ENCODE measurements at places on chromosomes 13 and 19.

GRCh38 chr19:16089010-16089846, 12.9 kb downstream of the TPM4 start:
- DNase-seq: no peak

DNA sequence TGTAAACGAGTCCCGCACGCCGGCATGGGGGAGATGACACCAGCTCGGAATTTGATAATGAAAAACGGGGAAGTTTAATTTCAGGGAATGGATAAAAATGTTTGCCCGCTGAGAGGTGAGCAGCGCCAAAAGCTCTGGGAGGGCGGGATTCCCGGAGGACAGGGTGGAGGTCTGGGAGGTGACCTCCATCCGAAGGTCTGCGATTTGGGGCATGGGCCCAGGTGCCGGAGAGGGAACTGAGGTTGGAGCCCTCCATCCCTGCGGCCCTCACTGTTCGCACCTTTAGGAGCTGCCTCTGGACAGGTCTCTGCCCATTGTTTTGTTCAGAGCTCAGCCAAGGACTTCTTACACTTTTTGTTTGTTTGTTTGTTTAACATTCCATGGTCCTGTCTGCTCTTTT, 129.8 kb downstream of the URI1 start:
- no peak for DNase-seq

GRCh38 chr19:45079063-45079910, at the start of gene GEMIN7:
GEMIN7 (plus strand) TSS chr19:45079260; CDS start chr19:45090115, 10,855 bp downstream.
- DNase-seq: peak; percentile 75

GRCh38 chr13:24146961-24147569, 13.5 kb upstream of the SPATA13 start:
- DNase-seq: no peak

DNA sequence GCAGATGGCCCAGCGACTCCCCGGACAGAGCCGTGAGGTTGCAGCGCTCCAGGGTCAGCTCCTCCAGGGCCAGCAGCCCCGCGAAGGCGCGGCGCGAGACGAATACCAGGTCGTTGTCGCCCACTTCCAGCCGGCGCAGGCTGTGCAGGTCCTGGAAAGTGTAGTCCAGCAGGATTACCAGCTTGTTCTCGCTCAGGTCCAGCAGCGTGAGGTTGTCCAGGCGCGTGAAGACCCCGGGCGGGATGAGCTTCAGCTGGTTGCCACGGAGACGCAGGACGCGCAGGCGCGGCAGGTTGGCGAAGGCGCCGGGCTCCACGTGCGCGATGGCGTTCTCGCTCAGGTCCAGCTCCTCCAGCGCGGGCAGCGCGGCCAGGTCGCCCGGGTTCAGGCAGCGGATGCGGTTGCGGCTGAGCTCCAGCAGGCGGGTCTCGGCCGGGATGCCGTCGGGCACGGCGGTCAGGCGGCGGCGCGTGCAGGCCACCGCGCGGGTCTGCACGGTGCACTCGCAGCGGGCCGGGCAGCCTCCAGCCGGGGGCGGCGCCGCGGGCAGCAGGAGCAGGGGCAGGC, 9.3 kb upstream of the PEAK3 start:
- no peak for DNase-seq

- no peak for DNase-seq
Observed at GRCh38 chr13:91468301-91468700, 69.9 kb downstream of the GPC5 start.

DNA sequence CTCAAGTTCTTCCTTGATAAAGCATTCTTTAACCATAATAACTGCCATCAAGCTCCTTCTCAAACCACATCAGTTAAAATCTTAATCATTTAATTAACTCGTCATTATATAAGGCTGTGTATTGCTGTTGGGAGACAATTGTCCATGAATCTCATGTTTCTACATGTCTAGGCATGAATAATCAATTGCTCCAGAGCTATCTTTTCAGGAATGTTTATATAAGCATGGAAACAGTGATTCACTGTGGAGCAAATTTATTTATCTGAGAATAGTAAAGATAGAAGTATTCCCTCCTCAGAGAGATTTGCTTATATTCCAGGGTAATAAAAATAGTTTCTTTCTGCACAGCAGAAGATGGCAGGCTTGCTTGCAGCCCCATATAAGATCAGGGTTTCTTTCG, 71.1 kb downstream of the CBY2 start:
- no peak for DNase-seq

- DNase-seq: no peak
Observed at GRCh38 chr13:76481738-76482137, 404.5 kb downstream of the KCTD12 start.

DNA sequence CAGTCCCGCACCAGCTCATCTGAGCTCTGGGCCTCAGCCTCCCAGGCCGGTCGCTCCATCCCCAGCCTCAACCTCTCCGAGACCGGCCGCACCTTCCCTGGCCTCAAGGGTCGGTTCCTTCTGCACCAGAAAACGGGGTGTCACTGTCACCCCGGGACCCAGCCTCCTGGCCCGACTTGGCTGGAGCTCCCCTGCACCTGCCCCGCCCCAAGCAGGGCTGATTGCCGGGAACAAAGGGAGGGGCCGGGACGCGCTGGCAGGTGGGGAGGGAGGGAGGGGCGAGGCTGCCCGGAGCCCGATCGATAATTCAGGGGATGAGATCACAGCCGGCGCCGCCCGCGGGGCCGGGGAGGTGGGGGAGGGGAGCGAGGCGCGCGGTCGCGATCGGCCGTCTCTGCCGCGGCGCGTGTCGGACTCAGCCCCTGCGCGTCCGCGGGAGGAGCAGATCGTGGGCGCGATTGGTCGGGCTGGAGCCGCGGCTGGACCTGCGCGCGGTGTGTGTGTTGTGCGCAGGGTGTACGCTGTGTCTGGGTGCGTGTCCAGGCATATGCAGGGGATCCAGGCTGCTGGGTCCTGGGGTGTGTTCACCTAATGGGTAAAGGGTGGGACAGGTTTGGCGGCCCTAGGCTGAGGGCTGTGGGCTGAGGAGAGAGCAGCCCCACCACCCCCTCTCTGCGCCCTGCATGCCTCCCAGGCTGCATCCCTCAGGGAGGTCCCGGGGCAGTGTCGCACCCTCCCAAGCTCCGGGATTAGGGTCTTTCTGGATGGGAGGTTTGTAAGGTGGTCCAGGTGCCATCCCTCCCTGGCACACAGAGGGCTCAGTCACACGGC, 1.1 kb upstream of the SHC2 start:
- no peak for DNase-seq

- no peak for DNase-seq
Observed at GRCh38 chr13:21137696-21138095, 38.7 kb downstream of the SKA3 start.

GRCh38 chr19:850221-850978, 1.7 kb upstream of the ELANE start:
- no peak for DNase-seq

- DNase-seq: no peak
Observed at GRCh38 chr19:27738569-27739193, 1474.3 kb downstream of the UQCRFS1 start.

DNA sequence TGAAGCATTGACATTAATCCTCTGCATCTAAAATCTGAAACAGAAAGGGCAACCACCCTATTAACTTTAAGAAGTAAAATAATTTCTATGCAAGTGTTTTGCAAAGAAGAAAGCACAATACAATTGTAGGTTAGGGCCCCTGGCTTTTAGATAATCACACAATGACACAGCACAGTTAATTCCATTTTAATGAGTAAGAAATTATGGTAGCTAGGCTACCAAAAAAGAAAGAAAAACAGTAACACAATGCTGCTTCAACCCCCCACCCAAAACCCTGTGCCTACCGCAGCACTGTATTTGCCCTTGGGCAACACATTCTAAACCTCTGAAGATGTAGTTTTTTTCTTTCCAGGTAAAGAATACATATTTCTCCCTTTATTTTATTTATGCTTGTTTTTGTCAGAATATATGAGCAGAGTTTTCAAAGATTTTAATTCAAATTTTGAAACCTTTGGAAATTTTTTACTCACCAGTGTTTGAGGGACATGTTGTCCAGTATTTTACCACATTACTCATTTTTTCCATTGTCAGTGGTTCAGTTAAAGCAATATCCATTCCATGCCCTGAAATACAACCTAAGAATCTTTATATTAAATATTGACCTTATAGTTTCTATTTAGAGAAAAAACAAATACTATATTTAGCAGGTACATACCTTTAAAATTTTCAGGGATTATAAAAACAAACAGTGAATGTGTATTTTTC, 21.1 kb downstream of the SOHLH2 start:
- no peak for DNase-seq

DNA sequence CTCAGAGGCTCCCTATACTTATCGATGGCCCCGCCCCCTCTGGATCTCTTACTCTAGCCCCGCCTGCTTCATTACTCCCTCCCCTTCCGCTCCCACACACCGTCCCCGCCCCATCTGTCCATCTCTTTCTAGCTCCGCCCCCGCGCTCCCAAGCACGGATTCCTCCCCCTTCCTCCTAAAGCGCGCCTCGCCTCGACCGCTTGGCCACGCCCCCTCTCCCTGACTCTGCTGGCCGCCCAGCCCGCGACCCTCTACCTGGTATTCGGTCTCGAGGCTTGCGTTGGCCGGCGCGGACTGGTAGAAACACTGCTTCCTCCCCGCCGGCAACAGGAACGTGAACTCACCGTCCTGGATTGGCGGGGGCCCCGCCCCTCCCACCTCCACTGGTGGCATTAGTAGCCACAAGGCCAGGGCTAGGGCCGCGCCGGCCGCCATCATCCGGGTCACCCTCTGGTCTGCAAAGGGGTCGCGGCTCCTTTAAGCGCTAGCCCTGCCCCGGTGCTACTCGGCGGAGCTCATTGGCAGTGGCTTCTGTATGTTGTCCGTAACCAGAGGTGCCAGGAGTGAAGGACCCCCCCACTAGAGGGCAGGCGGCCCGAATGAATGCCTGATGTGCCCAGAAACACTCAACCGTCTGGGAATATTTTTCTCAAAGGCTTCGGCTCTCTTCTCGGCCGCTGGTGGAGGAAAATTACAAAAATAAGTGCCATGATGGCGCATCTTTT, at the start of gene TMED1:
Gene TMED1, minus strand, starts transcription at position 459 of the 725 bp plus-strand sequence. Its CDS starts 21 bp downstream, at position 438.
- peak; percentile 91 for DNase-seq

DNA sequence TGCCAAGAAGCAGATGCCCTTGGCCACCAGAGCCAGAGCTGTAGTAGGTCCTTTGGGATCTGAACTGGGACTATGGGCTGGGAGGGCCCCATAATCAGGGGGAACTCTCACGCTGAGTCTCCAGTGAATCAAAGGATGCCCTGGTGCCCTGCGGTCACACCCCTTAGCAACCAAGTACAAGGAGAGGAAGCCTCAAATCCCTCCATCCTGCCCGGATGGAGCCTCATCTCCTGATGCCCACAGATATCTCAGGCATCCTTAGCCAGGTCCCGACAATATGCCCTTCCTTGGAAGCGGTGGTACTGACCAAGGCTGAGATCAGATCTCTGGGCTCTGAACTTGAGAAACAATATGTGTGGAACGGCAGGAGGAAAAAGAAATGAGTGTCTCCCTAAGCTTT, 1.7 kb downstream of the PLEKHA4 start:
- no peak for DNase-seq

- DNase-seq: no peak
Observed at GRCh38 chr19:48881741-48882657, 9.8 kb downstream of the PPP1R15A start.

DNA sequence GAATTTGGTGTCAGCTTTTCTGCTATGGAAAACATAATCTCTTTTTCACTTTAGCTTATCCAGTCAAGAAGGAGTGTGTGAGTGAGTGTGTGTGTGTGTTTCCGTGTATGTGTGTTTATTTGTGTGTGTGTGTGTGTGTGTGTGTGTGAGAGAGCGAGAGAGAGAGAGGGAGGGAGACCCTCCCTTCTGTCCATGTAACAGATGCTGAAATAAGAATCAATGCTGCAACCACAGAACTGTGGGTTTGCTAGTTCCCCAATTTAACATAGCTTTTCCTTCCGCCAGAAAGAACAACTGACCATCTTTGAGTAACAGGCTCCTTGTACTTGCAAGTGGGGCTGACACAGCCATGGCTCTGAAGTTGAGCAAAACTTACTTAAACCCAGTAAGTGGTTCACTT, 5.2 kb downstream of the LCP1 start:
- no peak for DNase-seq

DNA sequence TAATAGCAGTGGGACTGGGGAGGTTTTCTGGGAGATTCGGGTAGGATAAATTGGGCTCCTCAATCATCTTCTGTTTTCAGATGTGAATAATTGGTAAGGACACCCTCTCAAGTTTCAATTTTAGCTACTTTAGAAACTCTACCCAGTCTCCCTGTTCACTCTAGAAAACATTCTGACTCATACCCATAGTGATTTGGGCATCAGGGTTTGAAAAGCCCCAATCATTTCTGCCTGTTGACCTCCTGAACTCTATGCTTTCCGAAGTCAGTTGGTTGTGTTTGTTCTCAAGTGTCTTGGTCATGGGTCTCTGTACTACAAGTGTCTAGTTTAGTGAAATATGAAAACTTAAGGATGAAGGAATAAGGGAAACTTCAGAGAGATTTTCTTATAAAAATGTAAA, 911.3 kb upstream of the GPC6 start:
- DNase-seq: no peak

GRCh38 chr19:47145639-47146486, 15.2 kb downstream of the SAE1 start:
- DNase-seq: no peak

DNA sequence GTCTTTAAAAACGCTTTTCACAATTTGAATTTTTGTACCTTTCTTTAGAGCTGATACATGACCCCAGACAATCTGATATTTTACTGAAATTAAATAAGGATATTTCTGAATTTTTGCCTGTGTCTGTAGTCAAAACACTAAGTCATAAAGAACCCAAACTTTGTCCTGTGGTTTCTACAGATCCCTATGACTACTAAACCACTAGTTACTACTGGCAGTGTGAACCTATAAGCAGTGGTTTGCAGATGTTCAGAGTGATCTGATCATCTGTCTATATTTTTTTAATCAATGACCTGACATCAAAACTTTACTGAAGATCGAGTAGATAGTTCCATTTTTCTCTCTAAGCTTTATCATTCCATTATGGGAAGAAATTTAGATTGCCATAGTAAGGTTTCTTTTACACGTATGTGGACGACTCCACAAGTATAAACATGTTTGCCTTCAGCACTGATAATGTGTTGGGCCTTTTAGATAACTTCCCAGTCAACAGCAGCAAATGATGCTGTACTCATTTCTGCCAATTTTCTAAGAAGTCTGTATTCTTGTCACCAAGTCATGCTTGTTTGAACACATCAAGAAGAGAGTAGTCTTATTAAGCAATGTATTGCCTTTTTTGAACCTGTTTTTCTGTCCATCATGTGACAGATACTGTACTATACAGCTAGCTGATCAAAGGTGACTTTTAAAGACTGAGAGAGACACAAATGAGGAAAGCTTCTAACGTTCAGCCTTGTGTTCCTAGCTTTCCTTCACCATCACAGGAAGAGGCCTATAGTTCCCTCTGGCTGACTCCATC, 21.8 kb downstream of the POLR1D start:
- no peak for DNase-seq
